RPMI8226 (cell line): ENCODE measurements at places on chromosomes 12 and 14.

DNA sequence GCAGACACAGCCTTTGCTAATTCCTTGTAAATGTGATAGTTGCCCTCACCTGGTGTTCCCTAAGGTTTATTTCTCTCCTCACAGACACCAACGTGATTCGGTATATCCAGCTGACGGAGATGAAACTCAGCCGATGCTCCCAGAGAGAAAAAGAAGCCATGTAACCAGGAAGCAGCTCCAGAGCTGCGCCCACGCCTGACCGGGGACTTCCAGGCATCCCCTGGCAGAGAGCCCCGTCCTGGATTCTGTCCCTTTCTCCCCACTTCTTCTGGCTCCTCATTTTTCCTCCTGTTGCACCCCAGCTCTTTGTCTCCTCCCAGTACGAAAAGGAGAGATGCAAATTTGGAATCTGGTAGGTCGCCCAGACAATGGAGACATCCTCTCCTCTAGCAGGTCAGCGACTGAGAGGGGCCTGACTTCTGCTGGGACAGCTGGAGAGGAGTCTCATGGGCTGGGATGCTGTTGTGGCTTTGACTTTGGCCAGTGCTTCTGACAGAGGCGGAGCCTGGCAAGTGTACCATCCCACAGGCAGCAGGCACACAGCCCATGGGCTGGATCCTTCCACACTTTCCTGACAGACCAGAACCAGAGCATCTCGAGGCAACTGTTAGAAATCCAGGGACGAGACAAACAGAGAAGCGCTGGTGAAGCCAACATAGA, 29.4 kb downstream of the TTC9 start:
- no peak for DNase-seq

GRCh38 chr14:50773632-50774541, 57.1 kb downstream of the NIN start:
- peak; percentile 33 for DNase-seq

DNA sequence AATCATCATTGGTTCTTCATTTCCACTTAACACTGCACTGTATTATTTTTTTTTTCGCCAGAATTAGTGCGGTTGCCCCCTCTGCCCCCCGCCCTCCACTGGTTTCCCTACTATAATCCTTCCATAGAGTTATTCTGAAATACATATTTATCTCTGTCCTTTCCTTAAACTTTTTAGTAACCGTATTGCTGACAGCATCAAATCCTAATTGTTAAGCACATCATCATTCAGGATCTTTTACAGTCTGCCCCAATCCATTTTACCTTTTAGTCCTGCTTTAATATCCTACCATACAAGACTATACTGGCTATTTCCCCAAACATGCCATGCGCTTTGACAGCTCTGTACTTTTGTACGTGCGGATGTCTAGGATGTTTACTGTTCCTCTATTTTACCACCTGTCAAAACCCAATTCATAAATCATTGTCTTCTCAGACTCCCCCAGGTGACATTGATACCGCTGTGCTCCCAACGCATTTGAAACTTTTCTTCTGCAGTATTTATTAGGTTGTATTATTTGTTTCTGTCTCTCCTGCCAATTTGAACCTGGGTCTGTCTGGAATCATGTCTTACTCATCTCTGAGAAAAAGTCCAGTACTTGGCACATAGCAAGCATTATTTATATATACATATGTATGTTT, 1.0 kb downstream of the FGFR1OP2 start:
- peak; percentile 41 for DNase-seq

DNA sequence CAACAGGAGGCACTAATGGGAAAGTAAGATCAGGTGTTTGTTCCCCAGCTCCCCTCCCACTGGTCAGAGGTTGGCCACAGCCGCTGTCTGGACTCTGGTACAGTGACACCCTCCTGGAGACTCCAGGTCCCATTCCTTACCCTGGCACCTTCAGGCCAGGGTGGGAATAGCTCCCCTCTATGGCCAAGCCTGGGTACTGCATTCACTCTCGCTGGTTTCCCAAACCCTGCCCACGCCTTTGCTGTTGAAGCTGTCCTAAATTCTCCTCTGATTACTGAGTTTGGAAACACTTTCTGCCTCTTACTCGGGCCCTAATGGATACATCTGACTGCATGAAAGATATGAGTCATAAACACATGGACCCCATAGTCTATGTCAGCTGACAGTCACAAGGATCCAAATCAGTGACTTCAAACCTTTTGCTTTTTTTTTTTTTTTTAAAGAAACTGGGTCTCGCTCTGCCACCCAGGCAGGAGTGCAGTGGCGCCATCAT, 17.9 kb downstream of the HRK start:
- DNase-seq: no peak

GRCh38 chr12:7512553-7512952, 9.0 kb upstream of the CD163 start:
- DNase-seq: no peak

DNA sequence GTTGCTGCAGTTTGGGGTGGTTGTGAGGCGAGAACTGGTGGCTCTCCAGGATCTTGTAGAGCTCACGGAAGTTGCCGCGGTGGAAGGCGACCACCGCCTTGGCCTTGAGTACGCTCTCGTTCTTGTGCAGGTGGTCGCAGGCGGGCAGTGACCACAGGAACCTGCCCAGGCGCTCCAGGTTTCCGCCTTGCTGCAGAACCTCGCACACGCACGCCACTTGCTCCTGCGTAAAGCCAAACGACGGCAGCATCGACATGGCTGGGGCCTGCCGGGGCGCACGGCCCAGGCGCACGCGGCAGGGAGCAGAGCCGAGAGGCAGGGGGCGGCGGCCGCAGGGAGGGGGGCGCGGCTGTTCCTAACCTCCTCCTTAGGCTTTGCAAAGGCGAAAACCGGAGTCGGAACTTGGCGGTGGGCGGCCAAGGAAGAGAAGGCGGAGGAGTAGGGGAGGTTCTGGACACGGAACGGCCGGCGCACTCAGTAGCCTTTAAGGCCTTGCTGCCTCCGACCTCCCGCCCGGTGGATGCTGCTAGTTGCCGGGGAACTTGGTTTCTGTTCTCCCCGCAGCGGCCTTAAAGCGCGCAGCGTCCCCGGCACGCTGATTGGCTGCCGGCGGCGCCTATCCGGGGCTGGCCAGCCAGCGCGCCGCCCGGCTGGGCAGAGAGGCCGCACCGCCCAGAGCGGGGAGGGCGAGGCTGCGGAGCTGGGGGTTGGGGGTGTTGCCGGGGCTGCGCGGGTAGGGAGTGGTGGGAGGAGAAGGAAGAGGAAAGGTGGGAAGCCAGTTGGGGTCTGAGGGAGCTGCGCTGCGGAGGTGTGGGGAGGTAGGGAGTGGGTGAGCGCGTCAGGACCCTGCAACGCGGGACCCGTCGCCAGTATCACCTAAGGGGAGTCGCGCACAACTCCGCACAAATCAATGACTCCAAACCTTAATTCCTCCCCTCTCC, at the start of gene SIX1:
TSS of gene SIX1 (minus strand) at position 544 of the 941 bp plus-strand sequence. CDS start at position 256, 288 bp downstream.
- no peak for DNase-seq

- no peak for DNase-seq
Observed at GRCh38 chr12:92272061-92272964, 126.7 kb upstream of the BTG1 start.

DNA sequence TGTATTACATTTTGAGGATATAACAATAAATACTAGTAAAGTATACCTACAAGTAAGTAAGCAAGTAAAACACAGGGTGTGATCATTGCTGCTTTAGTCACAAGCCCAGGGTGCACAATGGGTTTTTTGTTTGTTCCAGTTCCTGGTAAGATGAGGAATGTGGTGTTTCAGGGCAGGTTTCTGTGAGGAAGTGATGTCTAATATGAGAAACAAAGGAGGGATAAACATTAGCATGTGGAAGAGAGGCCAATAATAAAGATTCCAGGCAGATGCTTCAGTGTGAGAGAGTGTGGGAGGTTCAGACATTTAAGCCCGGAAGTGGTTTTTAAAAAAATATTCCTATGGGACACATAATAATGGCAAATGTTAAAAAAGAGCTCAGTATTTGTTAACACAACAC, 808.1 kb upstream of the USP15 start:
- DNase-seq: no peak

GRCh38 chr12:121579190-121579791, 1.5 kb downstream of the KDM2B start:
- peak; percentile 40 for DNase-seq

GRCh38 chr12:96047229-96048211, 12.1 kb upstream of the LTA4H start:
- DNase-seq: peak; percentile 92

DNA sequence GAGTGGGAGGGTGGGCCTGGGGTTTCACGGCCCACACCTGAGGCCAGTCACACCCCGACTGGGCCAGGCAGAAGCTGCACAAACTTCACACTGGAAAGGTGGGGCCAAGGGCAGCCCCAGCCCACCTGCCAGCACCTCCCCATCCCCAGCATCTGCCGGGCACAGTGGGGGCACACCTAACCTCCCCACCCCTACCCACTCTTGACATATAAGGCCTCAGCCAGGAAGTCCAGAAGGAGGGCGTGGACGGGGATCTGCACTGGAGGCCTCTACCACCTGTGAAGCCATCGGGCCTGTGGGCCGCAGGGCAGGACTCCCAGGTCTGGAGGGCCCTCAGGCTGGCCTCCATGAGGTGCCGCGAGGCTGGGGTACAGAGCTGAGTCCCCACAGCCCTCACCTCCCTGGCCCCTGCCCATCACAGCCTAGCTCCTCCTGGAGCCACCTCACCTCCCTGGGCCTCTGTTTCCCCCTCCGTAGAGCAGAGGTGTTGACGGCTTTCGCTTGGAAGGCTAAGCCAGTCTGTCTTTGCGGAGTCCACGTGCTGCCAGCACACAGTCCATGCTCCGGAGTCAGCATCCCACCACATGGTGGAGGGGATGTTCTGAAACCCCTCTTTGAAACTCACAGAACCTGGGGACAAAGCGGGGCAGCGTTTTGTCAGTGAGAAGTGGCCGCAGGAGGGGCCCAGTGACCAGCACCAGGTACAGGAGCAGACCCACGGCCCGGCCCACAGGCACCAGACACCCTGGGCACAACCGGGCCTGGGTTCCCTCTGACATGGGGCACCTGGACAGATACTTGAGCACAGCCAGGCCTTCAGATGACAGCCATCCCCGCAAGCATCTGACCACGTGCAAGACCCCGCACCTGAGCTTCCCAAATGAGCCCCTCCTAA, 38.2 kb upstream of the INF2 start:
- DNase-seq: no peak

DNA sequence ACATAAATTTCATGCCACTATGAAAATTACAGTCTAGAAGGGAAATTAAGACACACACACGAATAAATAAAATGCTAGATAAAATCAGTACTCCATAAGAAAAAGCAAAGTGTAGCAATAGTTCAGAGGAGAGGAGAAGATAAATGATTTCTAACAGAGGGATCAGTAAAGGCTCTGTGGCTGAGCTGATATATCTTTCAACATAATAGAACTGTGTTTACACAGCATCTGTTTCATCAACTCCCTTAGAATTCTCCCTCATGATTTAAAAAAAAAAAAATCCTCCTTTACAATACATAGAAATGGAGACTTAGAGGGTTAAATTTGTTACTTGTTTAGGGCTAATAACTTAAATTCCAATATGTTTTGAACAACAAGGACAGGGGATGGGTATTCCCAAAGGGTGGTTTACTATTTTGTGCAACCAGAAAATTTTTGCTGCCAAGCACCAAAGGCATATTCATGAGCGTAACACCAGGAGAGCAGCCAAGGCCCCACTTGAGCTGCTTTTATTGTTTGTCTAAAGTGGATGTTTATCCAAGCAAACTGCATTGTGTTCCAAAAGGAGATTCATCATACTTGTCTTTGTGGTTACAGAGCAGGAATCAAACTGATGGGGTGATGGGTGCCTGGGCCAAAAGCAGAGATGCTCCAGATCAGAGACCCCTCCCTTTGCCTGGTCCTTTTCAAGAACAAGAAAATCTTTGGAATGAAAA, 162.7 kb downstream of the BMP4 start:
- DNase-seq: no peak

DNA sequence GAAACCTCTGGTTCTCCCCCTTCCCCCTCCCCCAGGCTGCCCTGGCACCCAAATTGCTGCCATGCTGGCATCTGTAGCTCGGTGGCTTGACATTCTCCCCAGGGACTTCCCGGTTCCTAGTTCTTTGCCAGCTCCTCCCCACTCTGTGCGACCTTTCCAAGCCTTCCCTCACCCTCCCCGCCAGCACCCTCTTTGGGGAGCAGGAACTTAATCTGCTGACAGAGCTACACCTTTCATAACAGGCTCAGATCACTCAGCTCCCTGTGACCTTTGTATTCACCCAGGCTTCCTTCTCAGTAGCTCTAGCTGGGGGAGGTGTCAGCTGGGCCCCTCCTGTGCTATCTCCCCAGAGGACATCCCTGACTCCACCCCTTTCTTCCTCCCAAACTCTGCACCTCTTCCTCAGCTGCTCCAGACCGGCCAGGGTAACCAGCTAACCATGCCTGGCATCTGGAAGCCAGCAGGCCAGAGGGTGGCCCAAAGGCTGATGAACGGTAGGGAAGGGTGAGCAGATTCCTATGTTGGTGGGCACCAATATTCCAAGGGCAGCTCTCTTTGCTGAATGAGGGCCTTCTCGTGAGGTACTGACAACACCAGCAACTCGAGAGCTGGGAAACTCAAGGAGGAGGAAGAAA, 1.8 kb upstream of the COX14 start:
- peak; percentile 90 for DNase-seq

DNA sequence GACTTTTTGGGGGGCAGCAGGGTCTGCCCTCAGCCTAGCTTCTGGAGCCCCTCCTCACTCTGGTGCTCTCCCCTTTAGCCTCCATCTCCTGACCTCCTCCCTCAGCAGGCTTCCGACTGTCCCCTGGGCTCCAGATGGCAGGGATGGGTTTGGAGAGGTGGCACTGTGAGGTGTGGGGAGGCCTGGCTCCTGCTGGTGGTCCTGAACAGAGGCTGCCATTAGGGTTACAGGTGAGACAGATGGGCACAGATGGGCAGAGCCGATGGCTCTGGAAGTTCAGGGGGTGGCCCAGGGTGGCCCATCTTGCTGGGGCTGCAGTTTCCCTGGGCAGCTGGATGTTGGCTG, 68.5 kb upstream of the BEGAIN start:
- no peak for DNase-seq

- DNase-seq: no peak
Observed at GRCh38 chr12:30153981-30154380, 370.2 kb upstream of the TMTC1 start.

DNA sequence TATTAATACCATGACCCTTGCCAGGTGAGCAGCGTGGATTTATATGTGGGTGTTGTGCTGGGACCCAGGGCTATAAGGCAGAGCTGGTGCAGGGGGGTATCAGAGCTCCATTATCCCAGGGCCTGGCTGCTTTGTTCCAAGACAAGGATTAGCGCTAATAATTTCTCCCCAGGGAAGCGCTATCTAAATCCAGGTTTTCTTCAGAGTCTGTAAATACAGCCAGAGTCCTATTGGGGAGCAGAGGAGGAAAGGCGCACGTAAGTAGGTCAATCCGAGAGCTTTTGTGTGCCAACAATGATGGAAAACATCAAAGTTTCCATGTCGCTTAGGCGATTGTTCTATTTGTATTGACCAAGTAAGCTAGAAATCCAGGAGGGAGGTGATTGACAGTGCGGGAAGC, 1009.7 kb downstream of the VRK1 start:
- no peak for DNase-seq

GRCh38 chr12:26095186-26095585, 29.7 kb downstream of the BHLHE41 start:
- no peak for DNase-seq

DNA sequence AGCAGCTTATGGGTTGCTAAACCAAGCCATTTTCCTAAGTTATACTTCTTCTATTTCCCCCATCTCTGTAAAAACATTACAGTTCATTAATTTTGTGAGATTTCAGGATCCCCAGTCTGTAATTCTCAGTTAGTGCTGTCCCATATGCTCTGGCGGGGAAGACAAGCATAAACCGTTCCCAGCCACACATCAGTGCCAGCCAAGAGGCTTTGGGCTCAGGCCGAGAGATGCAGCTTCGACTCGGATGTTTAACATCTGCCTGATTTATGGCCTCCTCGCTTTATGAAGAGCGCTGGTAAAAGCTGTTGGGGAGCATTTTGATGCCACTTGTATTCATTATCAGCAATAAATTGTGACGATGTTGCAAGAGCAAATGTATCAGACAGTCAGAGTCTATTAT, 349.1 kb upstream of the CCDC196 start:
- DNase-seq: no peak
